ENCODE measurements at places on chromosomes 12 and 14. TPM values are rescaled to one million over a fixed set of nuclear protein-coding genes. Genes with fewer than 3 reads are reported as not detected.

GRCh38 chr12:57899010-57899662 is 42.2 kb upstream of the ATP23 start:
- no peak for DNase-seq

- no peak for DNase-seq
Measured at GRCh38 chr12:60830381-60830780, 1234.6 kb downstream of the SLC16A7 start.

- DNase-seq: no peak
Measured at GRCh38 chr14:63910583-63911363, 58.0 kb downstream of the SYNE2 start.

ZCCHC8 gene
- total RNA-seq: 30.5 TPM

CCDC196 gene
- total RNA-seq: not detected

PTPN6 gene
- total RNA-seq: 47.7 TPM

All from HCT116 (cell line).